Esophagus muscularis mucosa (tissue), 4 donors: ENCODE measurements at places on chromosomes 7 and 10.

GRCh38 chr10:120732067-120732466 lies 119.1 kb upstream of the WDR11 start:
- H3K4me3 ChIP-seq: no peak overlapping the region
- H3K36me3 ChIP-seq: no peaks in the 10 kb centered on the region
- no peaks in the 10 kb centered on the region for H3K4me1 ChIP-seq
- no peaks in the 10 kb centered on the region for H3K27me3 ChIP-seq
- H3K27ac ChIP-seq: no peak overlapping the region
- no peak for DNase-seq

GRCh38 chr10:98361131-98362025 lies 53.6 kb downstream of the PYROXD2 start:
- no peak overlapping the region for H3K4me3 ChIP-seq
- H3K4me1 ChIP-seq: no peaks in the 10 kb centered on the region
- peak overlapping the region; percentile 58 for H3K27ac ChIP-seq
- no peaks in the 10 kb centered on the region for H3K27me3 ChIP-seq
- no peaks in the 10 kb centered on the region for H3K36me3 ChIP-seq
- peak; percentile 96 for DNase-seq

GRCh38 chr10:72334825-72335393 lies 19.8 kb downstream of the DNAJB12 start:
- peaks cover 66% of the 10 kb centered on the region for H3K4me1 ChIP-seq
- peak overlapping the region; percentile 85 for H3K27ac ChIP-seq
- peaks cover 13% of the 10 kb centered on the region for H3K36me3 ChIP-seq
- H3K4me3 ChIP-seq: no peak overlapping the region
- DNase-seq: no peak

GRCh38 chr7:8637322-8637721 lies 203.9 kb downstream of the NXPH1 start:
- no peaks in the 10 kb centered on the region for H3K36me3 ChIP-seq
- no peaks in the 10 kb centered on the region for H3K4me1 ChIP-seq
- no peak for DNase-seq
- H3K27ac ChIP-seq: no peak overlapping the region

DNA sequence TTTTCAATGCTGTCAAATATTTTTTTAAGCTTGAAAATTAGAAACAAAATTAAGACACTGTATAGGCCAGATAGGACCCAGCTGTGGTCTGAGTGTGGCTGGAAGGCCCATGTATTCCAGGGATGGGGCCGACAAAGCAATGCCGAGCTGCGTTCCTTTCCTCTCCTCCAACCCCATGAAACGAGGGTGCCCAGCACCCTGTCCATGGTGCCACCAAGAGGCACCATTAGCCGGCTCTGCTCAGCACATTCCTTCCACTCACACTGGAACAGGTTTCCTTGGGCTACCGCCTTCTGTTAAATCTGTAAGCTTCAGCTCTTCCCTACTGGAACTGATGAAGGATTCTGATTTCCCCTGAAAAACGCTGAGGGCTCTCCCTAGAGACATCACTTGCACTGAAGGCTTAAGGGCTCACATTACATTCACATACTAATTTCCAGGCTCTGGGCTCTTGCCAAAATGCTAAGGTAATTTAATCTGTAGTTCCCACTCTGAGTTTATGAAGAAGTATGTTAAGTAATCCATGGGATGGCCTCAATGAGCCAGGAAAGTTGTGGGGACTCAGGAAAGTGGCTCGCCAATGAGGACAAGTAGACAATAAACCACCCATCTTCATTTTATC lies 73.7 kb upstream of the CAMK2B start:
- H3K4me3 ChIP-seq: no peak overlapping the region
- DNase-seq: peak; percentile 72
- peaks cover 6% of the 10 kb centered on the region for H3K4me1 ChIP-seq
- no peaks in the 10 kb centered on the region for H3K27me3 ChIP-seq

GRCh38 chr7:79063019-79063698 lies 390.3 kb downstream of the MAGI2 start:
- no peak overlapping the region for H3K4me3 ChIP-seq
- H3K36me3 ChIP-seq: no peaks in the 10 kb centered on the region
- H3K27ac ChIP-seq: no peak overlapping the region
- no peaks in the 10 kb centered on the region for H3K27me3 ChIP-seq
- no peak for DNase-seq
